ENCODE measurements at places on chromosomes 7 and 10.

DNA sequence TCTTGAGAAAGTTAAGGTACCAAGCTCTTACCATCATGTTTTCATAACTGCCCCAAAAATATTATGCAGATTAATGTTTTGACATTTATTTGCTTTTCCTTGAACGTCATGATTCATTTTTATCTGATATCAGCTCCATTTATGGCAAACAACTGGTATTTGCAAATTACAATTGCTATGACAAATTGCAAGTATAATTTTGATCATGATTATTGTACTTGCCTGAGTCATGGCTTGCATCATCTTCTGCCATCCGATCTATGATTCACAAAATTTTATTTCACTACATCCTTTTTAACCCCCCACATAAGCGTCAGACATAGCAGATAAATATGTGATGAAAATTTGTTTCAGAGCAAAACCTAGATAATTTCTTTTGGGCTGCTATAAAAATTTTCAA lies 155.0 kb downstream of the STK31 start:
- no peak for DNase-seq

DNA sequence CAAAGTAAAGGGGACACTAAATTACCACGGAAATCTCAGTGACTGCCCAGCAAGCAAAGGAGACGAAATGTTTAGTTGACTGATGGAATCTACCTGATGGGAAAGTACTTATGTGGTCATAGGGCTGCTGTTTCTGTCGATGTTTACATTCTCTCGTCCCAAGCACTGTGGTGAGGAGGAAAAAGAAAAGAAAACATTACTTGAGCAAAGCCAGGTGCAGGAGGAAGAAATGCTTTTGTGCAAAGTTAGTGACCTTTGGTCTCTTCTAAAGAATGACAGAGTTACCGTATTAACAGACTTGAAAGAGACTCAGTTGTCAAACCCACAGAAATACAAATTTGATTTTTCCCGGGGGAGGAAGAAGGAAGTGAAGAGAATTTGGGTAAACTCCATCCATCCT lies 43.3 kb upstream of the FMC1 start:
- DNase-seq = no peak

DNA sequence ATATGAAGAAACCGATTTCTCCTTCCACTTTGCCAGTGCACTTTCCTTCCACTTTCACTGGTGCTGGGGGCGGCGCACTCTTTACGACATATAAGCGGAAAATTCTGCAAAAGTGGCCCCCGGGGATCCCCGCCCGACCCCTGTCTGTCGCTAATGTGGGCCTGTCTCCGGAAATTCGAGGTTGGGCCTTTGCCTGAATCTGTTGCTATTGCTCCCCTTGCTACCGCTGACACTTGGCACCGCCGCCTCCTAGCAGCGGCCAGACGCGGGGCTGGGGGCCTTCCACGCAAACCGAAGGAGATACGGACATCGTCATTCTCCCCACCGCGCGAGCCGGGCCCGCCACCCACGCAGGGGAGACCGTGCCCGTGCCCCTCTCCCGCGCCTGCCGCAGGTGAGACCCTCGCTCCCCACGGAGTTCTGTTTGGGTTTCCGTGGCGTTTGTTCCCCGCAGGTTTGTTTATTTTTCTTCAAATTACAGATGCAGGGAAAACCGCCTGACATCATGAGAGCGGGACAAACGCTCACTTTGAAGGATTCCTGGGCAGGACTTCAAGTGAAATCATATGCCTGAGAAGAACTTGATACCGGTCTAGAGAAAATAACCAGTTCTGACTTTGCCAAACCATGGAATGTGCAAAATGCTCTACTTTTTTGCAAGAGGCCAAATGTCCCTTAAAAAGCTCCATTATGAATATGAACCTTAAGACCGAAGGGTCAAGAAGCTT lies 5.0 kb downstream of the TWIST1 start:
- DNase-seq = no peak

DNA sequence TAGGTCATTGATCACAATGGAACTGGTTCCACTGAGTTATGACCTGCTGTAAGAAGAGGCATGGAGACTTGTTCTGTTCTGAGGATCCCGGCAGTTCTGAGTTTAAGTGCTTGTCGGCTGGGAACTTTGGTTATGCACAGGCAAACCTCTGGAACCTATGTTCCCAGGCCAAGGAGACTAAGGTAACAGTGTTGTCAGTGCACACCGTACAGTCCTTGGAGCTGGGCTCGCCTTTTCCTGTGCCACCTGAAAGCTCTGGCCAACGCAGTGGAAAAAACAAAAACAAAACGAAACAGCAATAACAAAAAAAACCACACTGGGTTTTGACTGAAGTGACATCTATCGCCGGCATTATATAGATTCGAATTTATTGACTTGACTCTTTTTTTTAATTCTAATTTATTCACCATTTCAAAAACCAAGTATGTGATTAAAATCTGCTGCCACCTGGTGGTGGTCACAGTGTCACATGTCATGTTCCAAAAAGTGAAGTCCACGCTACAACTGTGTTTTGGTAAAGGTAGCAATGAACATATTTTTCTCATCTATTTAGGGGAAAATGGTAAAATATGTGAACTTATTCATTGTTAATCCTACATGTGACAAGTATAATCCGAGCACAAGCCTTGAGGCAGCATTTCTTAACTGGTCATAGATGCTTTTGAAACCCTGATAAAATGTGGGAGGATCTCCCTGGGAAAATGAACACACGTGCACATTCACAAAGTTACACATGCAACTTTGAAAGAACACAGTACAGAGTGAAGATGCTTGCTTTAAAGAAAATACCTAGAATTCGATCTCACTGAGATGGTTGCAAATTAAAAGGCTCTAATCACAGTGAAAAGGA lies 113.8 kb upstream of the PPP2R2D start:
- no peak for DNase-seq

GRCh38 chr7:31465285-31465684 lies 48.6 kb upstream of the ITPRID1 start:
- DNase-seq = no peak

DNA sequence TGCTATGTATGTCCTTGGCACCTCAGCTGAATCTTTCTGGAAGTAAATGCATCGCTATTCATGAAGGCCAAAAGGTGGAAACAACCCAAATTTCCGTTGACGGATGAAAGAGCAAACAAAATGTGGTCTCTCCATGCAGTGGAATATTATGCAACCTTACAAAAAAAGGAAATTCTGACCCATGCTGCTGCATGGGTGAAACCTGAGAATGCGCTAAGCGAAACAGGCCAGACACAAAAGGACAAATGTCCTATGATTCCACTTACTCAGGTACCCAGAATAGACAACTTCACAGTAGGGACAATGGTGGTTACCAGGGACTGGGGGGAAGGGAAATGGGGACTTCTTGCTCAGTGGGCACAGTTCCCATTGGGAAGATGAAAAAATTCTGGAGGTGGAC lies 158.8 kb downstream of the CAMK1D start:
- no peak for DNase-seq

Data from T1000 (cell line).